Stimulated activated CD8-positive, alpha-beta memory T cell treated with anti-CD3 and anti-CD28 coated beads, Interleukin-4, amount 100 ng/mL, for 4 hours (primary cell): ENCODE measurements at places on chromosomes 12 and 14.

GRCh38 chr12:2877047-2877952, at the start of the genes FOXM1 and RHNO1:
FOXM1 (minus strand) TSS chr12:2877174; CDS start chr12:2874478, 2,696 bp downstream.
RHNO1 (plus strand) TSS chr12:2877223; CDS start chr12:2885367, 8,144 bp downstream.
- peak; percentile 72 for DNase-seq

DNA sequence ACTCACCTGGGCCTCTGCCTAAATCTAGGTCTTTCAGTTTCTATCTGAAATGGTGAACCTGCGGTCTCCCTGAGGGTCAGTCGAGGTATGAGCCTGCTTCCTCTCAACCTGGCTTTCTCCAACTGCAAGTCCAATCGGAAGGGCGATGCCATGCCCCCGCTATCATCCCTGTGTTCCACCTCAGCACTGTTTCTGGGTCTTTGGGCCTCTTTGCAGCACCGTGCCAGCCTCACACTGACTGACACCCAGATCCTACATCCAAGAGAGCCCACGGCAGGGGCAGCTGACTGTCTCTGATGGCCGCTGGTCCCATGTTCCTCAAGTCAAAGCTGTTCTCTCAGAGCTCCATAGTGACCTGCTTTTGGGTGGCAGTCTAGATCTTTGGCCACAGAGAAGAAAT, 120.7 kb downstream of the PAPOLA start:
- DNase-seq, result no peak

- DNase-seq, result no peak
Observed at GRCh38 chr14:54177641-54178621, 218.9 kb upstream of the CDKN3 start.

DNA sequence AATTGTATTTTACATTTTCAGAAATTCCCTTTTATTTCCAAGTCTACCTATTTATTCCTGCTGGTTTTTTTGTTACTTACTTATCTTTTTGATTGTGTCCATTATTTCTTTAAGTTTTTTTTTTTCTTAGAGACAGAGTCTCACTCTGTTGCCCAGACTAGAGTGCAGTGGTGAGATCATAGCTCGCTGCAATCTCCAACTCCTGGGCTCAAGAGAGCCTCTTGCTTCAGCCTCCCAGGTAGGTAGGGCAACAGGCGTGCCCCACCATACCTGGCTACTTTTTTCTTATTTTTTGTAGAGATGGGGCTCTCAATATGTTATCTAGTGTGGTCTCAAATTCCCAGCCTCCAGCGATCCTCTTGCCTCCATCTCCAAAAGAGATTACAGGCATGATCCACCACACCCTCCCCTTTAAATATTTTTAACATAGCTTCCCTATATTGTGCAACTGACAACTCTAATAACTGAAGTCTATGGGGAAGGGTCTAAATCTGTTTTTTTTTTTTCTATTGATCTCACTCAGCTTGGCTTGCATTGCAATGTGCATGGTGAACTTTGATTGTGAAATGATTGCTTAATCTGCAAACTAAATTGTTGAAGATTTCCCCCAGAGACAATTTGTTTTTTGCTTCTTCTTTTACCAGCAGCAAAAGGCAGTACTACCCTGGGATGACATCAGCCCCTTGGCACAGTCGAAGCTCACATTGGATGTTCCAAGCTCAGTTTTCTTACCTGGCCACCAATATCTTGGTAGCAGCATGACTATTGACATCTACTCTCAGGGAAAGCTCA, 25.7 kb upstream of the COCH start:
- no peak for DNase-seq

GRCh38 chr12:90851800-90852718, 102.9 kb downstream of the CCER1 start:
- no peak for DNase-seq

GRCh38 chr14:45633220-45633984, 380.4 kb upstream of the MIS18BP1 start:
- no peak for DNase-seq

- DNase-seq, result no peak
Observed at GRCh38 chr12:53523131-53523530, 15.8 kb upstream of the NPFF start.

DNA sequence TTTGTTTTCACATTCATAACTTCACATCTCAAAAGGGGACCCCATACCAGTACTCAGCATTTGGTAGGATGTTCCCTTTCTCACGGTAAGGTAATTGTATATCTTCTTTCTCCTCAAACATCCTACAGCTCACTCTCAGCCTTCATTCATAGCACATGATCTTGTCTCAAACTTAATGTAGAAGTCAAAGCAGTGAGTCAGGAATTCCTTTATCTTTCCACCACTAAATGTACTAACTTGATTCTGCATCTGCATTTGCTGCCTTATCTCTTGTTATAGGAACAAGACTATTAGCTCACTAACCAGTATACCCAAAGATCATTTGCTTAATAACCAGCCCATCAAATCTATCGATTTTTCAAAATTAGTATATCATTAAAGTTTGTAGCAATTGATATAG, 22.9 kb downstream of the CPSF2 start:
- no peak for DNase-seq

- no peak for DNase-seq
Observed at GRCh38 chr12:115255257-115255656, 571.3 kb upstream of the TBX3 start.

- no peak for DNase-seq
Observed at GRCh38 chr12:39161465-39162085, 256.2 kb upstream of the CPNE8 start.

DNA sequence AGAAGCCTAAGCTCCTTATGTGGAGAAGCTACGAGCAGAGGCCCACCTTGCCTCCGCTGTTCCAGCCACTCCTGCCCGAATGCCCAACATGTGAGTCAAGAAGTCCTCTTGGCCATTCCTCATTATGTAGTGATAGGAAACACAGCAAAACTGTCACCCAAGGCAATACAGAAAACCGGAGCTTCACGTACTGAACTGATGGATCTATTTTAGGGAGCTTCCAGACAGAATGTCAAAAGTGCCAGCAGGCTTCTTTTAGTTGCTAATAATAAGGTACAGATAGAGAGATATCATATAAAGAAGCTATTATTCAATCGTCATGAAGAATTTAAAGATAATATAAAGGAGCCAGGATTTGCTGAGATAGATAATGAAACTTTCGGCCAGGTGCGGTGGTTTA, 91.6 kb upstream of the SYT10 start:
- DNase-seq, result no peak

DNA sequence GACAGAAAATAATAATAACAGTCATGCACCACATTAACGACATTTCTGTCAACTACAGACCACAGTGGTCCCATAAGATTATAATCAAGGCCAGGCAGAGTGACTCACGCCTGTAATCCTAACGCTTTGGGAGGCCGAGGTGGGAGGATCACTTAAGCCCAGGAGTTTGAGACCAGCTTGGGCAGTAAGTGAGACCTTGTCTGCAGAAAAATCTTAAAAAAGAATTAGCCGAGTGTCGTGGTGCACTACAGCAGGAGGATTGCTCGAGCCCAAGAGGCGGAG, 8.6 kb downstream of the NAB2 start:
- DNase-seq, result no peak

- DNase-seq, result no peak
Observed at GRCh38 chr12:4045786-4046494, 172.7 kb upstream of the PARP11 start.

DNA sequence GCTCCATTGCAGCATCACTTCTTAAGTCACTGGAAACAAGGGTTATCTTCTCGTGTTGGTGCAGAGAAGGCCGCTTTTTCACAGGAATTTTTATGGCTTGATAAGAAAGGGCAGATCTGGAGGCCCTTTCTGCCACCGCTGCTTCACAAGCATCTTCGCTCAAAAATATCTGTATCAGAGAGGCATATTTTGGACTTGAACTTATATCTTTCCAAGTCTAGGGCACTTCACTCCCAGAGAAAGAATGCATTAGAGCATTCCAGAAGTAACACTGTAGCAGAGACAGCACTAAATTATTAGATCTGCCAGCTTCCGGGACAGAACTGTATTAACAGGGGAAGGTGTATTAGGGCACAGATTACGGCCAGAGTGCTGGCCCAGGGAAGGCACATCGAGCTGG, 151.7 kb upstream of the AMIGO2 start:
- DNase-seq, result no peak

GRCh38 chr12:57086493-57087009, 2.4 kb upstream of the NAB2 start:
- DNase-seq, result peak; percentile 67

- no peak for DNase-seq
Observed at GRCh38 chr14:50999726-51000125, 55.4 kb upstream of the PYGL start.
